ENCODE measurements at places on chromosomes 16 and 17.

DNA sequence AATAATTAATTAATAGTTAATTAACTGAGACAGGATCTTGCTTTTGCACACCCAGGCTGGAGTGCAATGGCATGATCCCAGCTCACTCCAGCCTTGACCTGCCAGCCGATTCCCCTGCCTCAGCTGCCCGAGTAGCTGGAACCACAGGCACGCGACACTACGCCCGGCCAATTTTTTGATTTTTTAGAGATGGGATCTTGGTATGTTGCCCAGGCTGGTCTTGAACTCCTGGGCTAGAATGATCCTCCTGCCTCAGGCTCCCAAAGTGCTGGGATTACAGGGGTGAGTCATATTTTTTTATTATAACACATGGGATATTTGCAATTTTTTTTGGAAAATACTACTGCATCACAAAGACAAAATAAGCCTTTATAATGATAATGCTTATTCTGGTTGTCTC, 30.4 kb upstream of the BCAR1 start:
- no peak for DNase-seq

DNA sequence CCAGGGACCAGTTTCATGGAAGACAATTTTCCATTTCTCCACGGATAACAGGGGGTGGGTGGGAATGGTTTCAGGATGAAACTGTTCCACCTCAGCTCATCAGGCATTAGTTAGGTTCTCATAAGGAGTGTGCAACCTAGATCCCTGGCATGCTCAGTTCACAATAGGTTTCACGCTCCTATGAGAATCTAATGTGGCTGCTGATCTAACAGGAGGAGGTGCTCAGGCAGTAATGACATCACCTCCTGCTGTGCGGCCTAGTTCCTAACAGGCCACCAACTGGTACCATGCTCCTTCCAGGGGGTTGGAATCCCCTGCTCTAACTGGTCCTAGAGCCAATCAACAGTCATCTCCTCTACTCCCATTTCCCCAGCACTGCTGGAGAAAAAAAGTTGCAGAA, 19.9 kb downstream of the TEX14 start:
- no peak for DNase-seq

DNA sequence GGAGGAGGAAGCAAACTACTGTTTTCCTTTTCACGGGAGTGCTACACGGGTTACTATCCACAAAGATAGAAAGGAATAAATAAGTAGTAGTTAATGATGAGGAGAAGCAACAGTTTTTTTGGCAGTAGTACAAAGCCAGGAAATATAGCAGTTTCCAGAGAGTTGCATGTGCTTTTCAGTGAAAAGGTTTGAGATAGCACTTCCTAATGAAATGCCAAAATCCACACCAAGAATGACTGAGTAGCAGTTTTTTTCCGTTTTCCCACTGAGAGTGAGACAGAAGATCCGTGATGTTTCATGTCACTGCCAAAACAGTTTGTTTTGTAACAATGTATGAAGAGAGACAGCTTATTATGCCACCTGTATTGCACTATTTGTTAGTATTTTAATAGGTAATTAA, 129.1 kb downstream of the STX8 start:
- no peak for DNase-seq

GRCh38 chr17:58375256-58375655, 23.3 kb upstream of the SUPT4H1 start:
- peak; percentile 28 for DNase-seq

GRCh38 chr16:57070424-57070823, 22.0 kb upstream of the CPNE2 start:
- no peak for DNase-seq

DNA sequence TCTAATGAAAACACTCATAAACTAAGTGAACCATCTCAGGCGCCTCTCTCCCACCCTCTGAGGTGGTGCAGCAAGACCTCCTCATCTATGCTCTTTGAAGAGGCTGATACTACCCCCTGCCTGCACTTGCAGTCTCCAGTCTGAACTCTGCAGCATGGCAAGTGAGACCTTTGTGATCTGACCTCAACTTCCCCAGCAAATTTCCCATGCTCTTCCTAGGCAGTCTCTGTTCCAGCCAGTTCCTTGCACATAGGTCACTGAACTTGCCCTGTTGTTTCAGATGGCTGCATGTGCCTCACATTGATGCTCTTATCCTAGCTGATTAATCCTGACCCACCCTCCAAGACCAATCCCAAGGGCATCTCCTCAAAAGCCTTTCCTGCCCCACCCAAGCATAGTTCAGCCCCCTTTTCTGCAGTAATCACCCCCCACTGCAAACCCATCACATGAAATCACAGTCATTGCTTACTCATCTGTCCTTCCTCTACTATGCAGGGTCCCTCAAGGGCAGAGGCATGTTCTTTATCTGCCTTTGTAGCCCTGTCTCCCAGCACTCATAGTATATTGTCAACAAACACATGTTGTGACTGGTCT, 42.0 kb downstream of the TBX21 start:
- DNase-seq, result no peak

DNA sequence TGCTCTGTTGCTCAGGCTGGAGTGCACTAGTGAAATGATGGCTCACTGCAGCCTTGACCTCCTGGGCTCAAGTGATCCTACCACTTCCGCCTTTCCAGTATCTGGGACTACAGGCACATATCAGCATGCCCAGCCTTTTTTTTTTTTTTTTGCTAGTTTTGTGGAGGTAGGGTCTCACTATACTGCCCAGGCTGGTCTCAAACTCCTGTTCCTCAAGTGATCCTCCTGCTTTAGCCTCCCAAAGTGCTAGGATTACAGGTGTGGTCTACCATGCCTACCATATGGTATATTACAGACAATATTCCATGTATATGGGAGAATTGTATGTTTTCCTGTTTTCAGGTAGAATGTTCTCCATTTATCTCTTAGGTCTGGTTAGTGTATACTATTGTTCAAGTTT, 12.3 kb upstream of the ATF7IP2 start:
- DNase-seq, result no peak

DNA sequence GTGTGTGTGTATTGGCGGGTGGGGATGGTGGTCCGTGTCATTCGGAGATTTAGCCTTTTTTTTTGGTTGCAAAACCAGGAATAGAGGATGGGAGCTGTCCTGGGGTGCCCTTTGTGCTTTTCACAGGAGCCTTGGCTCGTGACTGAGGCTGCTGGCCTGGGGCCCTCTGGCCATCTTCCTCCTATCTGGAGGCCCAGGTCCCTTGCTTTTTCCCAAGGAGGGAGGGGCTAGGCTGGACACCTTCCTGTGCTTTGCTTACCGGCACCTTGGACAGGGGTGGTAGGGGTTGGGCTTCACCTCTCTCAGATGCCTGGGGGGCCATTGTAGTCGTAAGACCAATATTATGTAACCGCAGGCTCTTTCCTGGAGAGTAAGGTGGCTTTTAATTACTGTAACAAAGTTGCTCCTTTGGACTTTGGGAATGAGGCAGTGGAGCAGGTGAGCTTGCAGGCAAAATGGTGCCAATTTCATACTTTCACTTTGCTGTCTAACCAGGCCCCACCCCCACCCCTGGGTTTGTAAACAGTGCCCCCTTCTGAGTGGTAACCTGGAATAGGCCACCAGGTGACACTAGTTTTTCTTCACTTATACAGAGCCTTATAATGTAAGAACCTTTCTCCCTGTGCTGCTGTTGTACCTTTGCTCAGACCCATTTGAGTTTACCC, 1.2 kb downstream of the DYNLL2 start:
- peak; percentile 24 for DNase-seq

DNA sequence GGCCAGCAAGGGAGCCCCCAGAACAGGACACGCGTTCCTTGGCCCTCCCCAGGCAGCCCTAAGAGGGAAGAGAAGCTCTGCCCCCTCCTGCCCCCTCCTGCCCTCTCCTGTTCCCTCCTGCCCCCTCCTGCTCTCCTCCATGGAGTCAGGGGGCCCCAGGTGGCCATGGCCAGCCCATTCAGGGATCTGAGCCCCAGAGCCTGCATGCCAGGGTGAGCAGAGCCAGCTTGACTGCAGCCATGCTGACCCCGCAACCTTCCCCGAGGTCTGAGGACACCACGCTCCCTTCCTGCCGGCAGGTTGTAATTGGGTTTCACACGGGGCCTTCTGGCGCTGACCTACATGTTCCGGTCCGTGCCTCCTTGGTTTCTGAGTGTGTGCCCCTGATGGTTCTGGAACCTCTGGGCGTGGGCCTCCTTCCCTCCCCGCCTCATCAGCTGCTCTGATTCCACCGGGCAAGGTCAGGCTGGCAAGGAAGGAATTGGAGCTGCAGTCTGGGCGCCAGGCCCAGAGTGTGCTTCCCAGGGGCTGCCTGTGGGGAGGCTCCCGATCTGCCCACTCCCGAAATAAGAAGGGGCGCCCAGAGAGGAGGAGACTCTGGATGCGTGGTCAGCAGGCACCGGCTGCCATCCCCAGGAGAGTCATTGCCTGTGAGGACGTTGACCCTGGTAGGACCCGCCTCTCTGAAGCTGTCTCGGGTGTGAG, 23.7 kb upstream of the NPTX1 start:
- DNase-seq, result no peak

- no peak for DNase-seq
Measured at GRCh38 chr17:33561569-33562334, 268.7 kb upstream of the ASIC2 start.

DNA sequence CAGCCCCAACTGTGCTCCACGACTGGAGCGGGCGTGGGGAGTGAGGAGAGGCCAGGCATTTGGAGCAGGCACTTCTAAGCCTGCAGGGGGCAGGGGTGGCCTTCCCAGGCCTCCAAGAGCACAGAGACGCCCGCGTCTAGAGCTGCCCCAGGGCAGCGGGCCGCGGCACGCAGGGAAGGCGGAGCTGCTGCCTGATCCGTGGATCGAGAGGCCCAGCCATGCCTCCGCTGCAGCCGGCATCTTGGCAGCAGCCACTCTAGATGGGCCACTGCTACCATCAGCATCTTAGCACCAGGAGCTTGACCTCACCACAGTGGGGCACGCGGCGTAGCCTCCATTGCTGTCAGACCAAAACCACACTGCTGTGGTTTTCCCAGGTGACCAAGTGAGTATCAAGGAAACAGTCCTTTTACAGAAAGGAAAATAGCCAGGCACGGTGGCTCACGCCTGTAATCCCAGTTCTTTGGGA, 20.4 kb upstream of the WDR45B start:
- DNase-seq, result peak; percentile 88

- DNase-seq, result no peak
Measured at GRCh38 chr16:61500851-61501250, 535.4 kb downstream of the CDH8 start.

DNA sequence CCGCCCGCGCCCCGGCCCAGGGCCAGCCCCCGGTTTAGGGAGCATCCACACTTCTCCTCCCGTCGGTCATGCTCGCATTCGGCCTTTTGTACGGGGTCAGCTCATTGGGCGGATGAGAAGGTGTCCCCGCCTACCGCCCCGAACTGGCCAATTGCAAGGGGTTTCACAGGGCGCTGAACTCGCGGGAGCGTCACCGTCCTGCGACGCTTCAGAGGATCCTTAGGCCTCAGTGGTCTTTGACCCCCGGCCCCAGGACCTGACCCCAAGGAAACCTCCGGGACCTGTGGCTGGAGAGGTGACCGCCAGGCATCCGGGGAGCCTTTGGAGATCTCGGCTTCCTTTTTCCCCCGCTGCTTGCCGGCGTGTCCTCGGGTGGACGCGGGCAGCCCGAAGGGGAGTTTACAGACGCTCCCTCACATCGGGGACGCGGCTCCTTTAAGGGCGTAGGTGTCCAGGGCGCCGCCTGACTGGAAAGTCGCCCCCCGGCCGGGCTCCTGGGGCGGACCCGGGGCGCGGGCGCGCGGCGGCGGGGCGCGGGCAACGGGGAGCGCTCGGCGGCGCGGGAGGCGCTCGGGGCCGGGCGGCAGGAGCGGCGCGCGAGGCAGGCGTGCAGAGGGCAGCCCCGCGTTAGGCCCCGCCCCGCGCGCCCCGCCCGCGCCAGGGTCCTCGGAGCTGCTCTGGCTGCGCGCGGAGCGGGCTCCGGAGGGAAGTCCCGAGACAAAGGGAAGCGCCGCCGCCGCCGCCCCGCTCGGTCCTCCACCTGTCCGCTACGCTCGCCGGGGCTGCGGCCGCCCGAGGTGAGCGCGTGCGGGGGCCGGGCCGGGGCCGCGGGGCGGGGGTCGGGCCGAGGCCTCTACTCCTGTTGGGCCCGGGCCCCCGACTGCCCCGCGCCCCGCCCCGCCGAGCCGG, at the start of gene UBE2I:
TSS of gene UBE2I (plus strand) at position 660 of the 909 bp plus-strand sequence. CDS start 4,395 bp downstream, outside the sequence.
- DNase-seq, result peak; percentile 99

DNA sequence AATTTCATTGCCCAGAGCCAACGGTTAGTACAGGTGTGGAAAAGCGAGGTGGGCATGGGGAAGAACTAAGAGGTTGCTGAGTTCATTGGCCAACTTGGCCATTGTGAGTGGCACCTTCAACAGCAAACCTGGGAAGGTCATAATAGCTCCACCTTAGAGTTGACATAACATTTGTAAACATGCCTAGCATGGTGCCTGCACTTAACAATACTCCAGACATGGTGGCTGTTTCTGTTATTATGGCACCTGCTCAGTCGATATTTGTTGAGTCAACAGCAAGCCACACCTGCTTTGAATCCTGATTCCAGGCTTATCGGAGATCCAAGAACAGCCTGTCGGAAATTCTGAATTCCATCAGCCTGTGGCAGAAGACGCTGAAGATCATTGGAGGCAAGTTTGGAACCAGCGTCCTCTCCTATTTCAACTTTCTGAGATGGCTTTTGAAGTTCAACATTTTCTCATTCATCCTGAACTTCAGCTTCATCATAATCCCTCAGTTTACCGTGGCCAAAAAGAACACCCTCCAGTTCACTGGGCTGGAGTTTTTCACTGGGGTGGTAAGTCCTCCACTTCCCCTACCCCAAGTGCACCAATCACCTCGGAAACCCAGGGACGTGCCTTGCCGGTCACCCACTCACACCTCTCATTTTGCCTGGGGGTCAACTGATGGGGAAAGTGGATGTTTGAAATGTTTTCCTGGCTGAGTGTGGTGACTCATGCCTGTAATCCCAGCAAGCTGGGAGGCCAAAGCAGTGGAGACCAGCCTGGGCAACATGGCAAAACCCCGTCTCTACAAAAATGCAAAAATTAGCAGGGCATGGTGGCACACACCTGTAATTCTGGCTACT, 46.0 kb downstream of the TMC5 start:
- DNase-seq, result no peak

DNA sequence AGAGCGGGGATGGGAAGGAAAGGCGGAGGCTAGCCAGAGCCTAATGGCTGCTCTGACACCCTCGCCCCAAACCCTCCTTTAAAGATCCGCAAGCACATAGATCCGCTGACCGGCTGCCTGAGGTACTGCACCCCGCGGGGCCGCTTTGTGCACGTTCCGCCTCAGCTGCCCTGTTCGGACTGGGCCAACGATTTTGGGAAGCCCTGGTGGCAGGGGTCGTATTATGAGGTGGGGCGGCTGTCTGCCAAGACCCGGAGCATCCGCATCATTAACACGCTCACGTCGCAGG, 663 bp downstream of the CYB5D1 start:
- DNase-seq, result peak; percentile 37

DNA sequence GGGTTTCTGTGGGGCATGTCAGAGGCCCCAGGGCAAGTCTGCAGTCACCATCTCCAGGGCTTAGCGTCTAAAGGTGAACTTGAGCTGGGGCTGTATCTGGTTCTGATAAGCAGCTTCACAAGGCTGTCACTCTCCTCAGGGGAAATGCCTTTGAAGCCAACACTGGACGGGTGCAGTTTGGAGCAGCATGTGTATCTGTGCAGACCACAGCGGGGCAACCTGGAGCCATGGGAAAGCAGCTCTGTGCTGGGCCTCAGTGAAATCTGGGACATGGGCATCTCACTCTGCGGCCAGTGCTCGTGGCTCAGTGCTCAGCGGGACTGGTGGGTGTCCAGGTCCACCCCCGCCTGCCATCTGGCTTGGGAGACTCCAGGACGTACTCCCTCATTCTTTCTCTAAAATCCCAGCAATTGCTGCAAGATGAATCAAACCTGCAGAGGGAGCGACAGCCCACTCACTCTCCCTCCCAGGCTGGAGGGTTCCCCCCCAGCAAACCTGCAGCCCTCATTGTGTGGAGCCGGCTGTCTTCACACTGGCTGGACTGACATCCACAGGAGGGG, 63.5 kb downstream of the PRMT7 start:
- no peak for DNase-seq

Measured in inflammatory macrophage (primary cell).